ENCODE measurements at places on chromosomes 6 and 20.

- no peak for DNase-seq
Measured at GRCh38 chr6:21437581-21437980, 156.0 kb upstream of the SOX4 start.

DNA sequence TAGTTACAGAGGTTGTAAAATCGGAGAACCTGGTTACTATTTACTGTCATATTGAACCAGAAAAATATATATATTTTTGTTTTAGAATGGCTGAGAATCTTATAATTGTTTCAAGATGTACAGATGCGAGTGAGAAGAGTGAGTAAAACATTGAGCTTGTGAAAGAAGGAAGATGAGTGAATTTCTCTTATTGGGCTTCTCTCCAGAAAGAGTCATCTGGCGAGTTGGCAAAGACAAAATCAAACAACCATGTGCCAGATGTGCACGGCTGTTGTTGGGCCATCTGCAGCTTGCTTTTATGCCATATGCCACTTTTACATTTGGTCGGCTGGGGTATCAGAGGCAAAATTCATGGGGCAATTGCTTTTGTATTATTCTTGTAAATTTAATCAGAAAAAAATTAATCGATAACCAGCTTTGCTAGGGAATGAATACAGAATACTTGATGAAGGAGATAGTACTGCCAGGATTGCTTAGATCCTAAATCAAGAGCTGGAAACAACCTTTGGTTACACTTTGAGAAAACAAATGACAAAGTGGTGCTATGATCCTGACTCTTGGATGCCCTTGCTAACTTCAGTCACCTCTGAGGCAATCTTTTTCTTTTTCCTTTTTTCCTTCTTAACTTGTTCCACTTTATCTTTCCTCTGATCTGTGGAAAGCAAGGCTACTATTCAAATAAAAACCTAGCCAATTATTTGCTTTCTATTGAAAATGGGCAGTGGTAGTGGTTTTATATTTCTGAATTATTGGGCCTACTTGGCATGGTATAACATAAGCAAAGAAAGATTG, 97.1 kb upstream of the GRIK2 start:
- no peak for DNase-seq

GRCh38 chr6:32604434-32604877, 14.8 kb upstream of the HLA-DRB1 start:
- no peak for DNase-seq

DNA sequence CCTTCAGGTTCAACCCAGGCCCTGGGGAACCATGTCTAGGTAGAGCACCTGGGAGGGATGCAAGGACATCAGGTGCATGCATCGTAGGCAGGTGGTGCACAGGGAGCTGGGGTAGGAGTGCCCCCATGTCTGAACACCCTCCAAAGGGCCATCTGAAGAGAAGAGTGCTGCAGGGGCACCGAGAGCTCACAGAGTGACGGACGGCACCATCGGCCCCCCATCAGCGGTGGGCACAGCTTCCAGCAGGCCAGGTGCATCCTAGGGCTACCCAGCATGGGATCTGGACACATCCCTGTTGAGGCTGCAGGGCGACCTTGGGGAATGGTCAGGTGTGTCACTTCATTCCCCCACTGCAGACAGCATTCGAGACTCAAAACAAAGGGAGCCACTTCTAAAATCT, 138.3 kb upstream of the CDH4 start:
- no peak for DNase-seq

- no peak for DNase-seq
Measured at GRCh38 chr6:113047148-113047547, 700.0 kb downstream of the RFPL4B start.

GRCh38 chr20:35490736-35491181, 35.4 kb downstream of the CEP250 start:
- no peak for DNase-seq

DNA sequence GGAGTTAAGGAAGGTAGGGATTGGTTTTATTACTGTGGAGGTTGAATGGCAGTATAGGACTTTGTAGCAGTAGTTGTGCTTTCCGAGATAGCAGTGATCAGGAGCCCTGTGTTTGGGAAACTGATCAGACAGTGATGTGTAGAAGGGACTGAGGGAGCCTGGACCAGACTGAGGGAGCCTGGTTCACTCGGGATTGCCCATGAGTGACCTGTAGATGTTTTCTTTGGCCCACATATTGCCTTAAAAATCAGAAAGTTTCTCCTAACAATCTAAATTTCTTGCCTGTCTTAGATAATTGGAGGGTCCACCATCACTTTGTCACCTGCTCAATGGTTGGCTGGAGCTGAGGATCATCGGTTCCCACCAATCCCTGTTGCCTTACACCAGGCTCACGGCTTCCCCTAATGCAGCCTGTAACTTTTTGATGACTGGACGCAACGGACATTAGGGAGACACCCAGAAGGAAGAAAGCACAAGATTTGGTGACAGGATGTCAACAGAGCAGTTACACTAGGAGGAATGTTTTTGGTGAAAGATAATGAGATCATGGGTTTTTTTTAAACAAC, 1.1 kb downstream of the CDS2 start:
- DNase-seq, result no peak

DNA sequence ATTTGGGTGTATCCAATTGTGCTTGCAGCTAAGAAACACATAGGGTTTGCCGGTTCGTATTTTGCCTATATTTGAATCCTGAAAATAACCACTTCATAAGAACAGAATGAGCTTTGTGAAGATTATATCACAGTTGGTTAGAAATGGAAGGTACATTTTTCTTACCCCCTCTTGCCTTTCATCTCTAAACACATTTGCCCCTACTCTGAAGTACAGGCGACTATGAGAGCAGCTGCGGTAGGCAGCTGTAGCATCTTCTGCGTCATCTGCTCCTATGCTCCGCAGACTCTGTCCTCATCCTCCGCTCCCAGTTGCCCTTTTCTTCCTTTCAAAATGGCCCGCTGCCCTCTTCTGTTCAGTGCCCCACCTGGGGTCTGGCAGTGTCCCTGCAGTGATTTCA, 47.6 kb upstream of the REV3L start:
- DNase-seq, result no peak

- DNase-seq, result no peak
Measured at GRCh38 chr6:69465866-69466265, 330.9 kb downstream of the LMBRD1 start.

GRCh38 chr6:393391-394221, 2.1 kb downstream of the IRF4 start:
- no peak for DNase-seq

DNA sequence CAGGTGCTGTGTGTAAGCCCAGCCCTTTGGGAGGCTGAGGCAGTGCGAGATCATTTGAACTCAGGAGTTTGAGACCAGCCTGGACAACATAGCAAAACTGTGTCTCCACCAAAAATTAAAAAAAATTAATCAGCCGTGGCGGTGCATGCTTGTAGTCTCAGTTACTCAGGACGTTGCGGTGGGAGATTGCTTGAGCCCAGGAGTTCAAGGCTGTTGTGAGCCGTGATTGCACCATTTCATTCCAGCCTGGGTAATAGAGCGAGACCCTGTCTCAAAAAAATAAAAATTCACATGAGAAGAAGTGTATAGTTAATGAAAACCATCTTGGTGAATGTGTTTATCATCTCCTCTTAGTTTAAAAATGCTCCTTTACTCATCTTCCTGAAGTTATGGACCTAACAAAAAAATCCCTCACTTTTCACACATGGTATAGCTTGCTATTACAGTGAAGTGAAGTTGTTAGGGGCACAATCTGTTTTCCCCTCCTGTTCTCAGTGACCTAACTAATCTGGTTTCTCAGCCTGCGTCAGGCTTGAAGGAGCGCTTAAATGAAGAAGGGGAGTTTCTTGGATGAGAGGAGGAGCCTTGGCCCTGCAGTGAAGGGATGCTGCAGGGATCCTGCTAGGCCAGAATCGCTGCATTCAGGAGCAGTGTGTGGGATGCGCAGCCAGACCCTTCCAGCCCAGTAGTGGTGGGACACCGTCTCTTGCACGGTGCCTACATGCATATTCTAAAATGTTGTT, 45.3 kb downstream of the JARID2 start:
- peak; percentile 29 for DNase-seq

- DNase-seq, result no peak
Measured at GRCh38 chr6:141890661-141891060, 242.1 kb upstream of the GJE1 start.

GRCh38 chr6:107116328-107116892, 1.1 kb upstream of the BEND3 start:
- DNase-seq, result no peak

- DNase-seq, result no peak
Measured at GRCh38 chr6:41477572-41477971, 68.6 kb upstream of the FOXP4 start.

GRCh38 chr20:22620342-22620741, 36.0 kb upstream of the FOXA2 start:
- DNase-seq, result no peak

- DNase-seq, result no peak
Measured at GRCh38 chr20:10059006-10059405, 24.2 kb downstream of the ANKEF1 start.

GRCh38 chr6:91276315-91276714, 689.4 kb upstream of the MAP3K7 start:
- no peak for DNase-seq

GRCh38 chr6:100724696-100725095, 156.4 kb downstream of the ASCC3 start:
- no peak for DNase-seq

GRCh38 chr6:78093906-78094305, 441.1 kb downstream of the MEI4 start:
- DNase-seq, result no peak

DNA sequence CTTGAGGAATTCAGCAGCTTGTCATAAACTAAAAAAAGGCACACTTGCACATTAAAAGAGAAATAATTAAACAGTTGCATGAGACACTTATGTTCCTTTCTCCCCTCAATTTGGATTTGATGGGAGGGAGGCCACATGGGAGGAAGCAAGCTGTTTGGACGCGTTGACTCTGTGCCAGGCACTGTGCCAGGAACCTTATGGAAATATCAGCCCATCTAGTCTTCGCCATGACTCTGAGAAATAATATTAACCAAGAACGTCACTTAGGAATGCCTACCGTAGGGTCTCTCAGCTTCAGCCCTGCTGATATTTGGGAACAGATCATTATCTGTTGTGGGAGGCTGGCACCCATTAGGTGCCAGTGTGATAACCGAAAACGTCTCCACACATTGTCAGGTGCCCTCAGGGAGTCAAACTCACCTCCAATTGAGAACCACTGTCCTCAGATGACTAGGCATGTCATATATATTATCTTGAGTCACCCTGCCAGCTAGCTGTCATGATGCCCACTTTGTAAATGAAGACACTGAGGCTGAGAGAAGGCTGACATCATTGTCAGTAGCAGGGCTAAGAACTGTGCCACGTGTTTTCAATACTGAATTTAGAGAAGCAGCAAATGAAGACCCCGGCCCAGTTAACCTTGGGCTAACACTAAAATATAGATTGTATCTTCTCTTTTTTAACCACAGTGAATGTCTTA, 36.1 kb downstream of the EYA2 start:
- DNase-seq, result no peak

GRCh38 chr20:779771-780170, 11.5 kb upstream of the SLC52A3 start:
- no peak for DNase-seq

GRCh38 chr6:135798751-135799515, 52.6 kb upstream of the PDE7B start:
- no peak for DNase-seq

All from kidney epithelial cell (primary cell).